ENCODE measurements at places on chromosomes 4 and X.

DNA sequence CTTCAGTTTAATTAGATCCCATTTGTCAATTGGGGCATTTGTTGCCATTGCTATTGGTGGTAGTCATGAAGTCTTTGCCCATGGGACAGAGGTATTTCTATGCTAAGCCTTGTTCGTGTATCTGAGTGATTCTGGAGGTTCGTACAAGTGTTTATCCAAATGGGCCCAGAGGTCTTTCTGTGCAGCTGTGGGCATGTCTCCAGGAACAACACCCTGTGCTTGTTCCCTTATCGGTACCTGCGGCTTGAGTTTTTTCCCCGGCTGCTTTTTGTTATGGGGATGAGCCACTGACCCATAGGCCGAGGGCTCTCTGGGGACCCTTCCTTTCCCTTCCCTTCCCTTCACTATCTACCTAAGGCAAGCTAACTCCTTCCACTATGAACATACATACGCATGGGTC, 81.4 kb upstream of the WDR1 start:
- DNase-seq: no peak

DNA sequence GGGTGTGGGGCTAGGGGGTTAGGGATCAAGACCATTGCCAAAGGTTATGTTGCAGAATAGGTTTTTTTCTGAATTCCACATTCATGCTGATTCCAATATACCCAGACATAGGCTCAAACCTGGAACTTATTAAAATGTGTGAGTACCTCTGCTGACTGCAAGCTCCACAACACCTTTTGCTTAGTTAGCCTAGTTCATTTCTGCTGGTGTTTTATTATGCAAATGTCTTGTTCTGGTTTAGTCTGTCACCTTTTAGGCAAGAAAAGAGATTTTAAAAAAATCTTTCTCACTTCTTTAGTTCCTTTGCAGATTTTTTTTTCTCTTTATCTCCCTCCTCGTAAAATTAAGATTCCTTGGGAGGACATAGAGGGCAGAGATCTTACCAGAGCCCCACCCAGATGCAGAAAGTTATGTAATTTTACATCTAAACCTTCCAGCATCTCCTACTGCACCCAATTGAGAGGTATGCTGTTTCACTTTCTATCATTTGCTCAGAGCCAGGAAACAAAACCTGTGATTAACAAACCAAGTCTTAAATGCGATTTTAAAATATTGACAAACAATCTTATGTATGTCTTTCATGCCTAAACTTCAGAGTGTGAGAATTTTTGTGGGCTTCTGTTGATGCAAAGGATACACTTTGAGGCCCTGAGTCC, 190.7 kb upstream of the CLNK start:
- no peak for DNase-seq

DNA sequence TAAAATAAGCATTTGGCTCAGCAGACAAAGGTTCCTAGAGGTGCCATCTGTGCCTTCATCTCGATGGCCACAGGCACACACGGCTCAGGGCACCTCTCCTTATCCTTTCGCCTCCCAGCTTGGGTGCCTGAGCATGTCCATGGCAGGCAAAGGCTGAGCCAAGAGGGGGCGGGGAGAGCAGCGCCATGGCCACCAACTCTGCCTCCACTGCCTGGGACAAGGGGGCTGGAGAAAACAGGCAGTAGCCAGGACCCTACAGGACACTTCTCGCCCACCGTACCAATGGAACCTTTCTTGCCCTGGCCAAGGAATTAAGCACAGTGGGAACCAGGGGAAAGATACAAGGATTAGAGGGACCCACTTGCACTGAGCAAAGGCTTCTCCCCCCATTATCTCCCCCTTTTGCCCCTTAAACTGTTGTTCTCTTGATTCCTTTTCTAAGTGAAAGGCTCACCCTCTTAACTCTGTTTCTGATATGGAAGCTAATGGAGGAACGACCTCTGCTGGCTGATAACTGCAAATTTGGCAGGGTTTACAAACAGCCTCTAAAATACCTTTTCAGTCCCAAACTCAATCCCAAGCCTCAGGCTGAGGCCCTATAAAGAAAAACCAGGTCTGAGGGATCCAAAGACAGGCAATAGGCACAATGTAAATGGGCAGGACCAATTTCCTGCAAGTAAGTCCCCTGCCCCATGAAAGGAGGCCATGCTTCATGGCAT, 335.2 kb downstream of the ADAM29 start:
- DNase-seq: no peak

- no peak for DNase-seq
These were observed 76.8 kb downstream of the EVC2 start for GRCh38 chr4:5631352-5632065.

DNA sequence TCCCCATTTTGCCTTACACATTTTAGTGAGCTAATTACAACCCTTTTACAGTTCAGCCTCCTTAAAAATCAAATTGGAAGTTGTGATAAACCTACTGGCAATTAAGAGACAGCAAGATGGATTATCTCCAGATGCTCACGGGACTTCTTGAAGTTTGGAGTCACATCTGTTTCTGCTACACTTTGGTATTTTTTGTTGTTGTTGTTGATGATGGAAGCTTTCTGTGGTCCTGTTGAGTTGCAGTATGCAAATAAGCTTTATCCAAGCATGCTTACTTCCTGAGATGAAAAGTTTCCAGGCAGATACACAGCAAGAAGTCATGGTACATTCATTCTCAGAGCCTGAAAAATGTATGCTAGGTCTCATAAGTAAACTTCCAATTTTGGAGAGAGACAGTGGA, 670.0 kb upstream of the AMOT start:
- DNase-seq: no peak

DNA sequence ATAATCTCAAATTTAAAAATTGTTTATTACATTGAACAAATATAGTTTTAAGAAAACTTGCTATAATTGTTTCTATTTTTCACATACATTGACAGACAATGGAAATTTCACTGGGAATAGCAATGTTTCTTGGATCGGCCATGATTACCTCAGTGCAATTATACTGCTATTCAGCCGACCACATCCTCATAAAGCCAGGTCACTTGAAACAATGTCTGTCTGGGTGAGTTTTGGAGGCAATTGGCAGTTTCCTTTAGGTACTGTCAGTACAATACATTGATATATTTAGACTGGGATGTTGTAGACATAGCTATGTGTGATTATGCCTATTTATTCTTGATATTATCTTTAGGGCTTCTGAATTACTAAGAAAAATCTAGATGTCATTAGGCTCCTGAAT, 89.5 kb upstream of the VEGFC start:
- DNase-seq: no peak

GRCh38 chr4:76896614-76897535, 1.1 kb downstream of the SOWAHB start:
- DNase-seq: peak; percentile 18

GRCh38 chrX:83934220-83934619, 73.3 kb downstream of the CYLC1 start:
- no peak for DNase-seq

- DNase-seq: no peak
These were observed 260.8 kb upstream of the TENM3 start for GRCh38 chr4:181982437-181982836.

DNA sequence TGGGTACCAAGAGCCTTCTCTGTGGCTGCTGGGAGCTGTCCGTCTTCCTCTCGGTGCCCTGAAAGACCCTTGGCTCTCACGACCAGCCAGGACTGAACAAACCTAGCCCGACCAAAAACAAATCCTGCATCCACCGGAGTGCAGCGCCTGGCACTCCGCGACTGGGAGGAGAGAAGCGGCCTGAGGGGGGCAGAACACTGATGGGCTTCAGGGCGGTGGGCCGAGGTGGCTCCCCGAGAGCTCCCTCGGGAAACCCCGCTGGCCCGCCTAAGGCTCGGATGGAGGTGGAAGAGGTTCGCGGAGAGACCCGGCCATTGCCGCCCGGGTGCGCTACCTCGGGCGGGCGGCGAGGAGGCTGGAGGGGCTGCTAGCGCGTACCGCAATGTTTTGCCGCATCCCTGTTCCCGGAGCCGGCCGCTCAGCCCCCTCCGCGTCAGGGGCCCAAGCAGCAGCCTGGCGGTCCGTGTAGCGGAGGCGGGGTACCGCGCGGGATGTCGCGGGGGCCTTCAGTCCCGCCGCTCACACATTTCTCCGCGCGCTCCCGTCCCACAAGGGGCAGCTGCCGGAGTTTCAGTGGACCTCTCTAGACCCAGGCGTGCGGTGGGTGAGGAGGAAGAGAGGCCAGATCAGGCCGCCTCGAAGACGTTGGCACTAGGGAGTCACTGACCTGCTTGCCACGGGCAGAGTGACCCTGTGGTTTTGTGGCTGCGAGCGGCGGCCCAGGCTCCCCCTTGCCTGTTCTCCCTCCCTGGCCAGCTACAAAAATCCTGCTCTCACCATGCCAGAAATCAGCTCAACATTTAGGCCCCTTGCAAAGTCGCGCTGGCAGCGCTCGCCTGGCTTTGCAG, 2.2 kb downstream of the SLITRK4 start:
- no peak for DNase-seq

GRCh38 chr4:174559894-174560293, 37.6 kb upstream of the HPGD start:
- DNase-seq: no peak

GRCh38 chr4:76278583-76278982, 27.1 kb downstream of the FAM47E start:
- no peak for DNase-seq

DNA sequence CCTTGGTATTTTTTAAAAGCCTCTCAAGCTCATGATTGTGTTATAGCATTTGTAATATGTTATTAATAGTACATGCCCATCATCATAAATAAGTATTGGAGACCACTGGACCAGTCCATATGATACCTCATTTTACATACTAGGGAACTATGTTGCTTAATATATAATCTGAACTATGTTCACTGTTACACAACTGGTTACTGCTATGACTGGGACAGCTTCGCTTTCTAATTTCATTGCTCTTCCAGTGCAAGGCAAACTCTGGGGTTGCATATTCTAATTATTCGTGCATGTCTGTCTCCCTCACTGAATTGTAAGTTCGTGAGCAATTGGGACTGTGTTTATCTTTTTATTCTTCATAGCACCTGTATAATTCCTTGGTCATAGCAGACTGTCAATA, 330.5 kb downstream of the RAPGEF2 start:
- DNase-seq: no peak

- DNase-seq: no peak
These were observed 113.2 kb downstream of the USP9X start for GRCh38 chrX:41198410-41198809.

- DNase-seq: no peak
These were observed 247.4 kb downstream of the ADGRA3 start for GRCh38 chr4:22268350-22269025.

GRCh38 chr4:158129694-158130093, 43.1 kb downstream of the GASK1B start:
- no peak for DNase-seq

- no peak for DNase-seq
These were observed 24.9 kb upstream of the DDX3X start for GRCh38 chrX:41308884-41309647.

GRCh38 chr4:107863850-107864371, 39.2 kb downstream of the SGMS2 start:
- no peak for DNase-seq

DNA sequence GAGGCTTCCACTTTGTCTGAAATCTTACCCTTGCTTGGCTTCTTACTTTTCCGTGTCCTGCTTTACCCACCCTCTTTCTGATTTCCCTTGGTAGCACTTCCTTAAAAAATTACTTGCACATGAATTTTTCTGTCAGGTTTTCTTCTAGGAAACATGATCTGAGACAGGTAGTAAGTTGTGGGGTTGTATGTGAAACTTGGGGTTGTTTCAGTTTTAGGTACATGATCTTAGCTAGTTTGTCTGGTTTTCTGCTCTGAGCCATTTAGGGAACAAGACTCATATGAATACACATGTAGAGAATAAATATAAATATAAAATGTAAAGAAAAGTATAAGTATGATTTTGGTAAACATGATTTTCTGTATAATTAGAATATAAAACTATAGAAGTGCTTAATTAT, 17.4 kb upstream of the ARMCX2 start:
- DNase-seq: no peak

- no peak for DNase-seq
These were observed 235.1 kb downstream of the QDPR start for GRCh38 chr4:17276776-17277175.

- no peak for DNase-seq
These were observed 446.7 kb upstream of the TENM3 start for GRCh38 chr4:181796502-181796901.

DNA sequence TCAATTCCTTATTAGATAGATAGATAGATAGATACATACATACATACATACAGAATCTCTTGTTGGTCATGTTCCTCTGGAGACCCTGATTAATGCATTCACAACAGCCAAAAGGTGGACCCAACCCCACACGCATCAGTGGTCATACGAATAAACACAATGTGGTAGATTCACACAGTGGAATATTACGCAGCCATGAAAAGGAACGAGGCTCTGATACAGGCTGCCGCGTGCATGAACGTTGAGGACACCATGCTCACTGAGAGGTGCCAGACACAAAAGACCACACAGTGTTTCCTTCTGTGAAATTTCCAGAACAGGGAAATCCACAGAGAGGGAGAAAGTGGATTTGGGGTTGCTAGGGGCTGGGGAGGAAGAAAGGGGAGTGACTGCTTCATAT, 136.7 kb downstream of the CRLF2 start:
- no peak for DNase-seq

- no peak for DNase-seq
These were observed 39.8 kb upstream of the RBM47 start for GRCh38 chr4:40669504-40669903.

DNA sequence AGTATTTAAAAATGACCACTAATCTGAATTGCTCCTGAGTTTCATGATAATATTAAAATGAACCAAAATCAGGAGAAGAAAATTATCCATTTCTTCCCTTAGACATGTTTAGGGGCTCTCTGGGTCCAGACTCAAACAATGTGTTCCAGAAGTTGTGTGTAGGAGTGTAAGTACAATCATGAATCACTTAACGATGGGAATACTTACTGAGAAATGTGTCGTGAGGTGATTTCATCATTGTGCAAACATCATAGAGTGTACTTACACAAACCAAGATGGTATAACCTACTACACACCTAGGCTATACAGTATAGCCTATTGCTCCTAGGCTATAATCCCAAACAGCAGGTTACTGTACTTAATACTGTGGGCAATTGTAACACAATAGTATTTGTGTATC, 74.8 kb downstream of the STPG2 start:
- no peak for DNase-seq

Data from activated B cell treated with CpG ODN at 0.5 μM for 24 hours (primary cell).